ENCODE measurements at places on chromosomes 5 and 9. TPM values are rescaled to one million over a fixed set of nuclear protein-coding genes. Genes with fewer than 3 reads are reported as not detected.

The C5 gene
- 3.1 TPM for total RNA-seq

The GABRA1 gene
- not detected for total RNA-seq

The ADAMTS2 gene
- 10.5 TPM for total RNA-seq

The PCDHGA10 gene
- 30.7 TPM for total RNA-seq

The UBAC1 gene
- 33.8 TPM for total RNA-seq

The COMMD10 gene
- 25.7 TPM for total RNA-seq

DNA sequence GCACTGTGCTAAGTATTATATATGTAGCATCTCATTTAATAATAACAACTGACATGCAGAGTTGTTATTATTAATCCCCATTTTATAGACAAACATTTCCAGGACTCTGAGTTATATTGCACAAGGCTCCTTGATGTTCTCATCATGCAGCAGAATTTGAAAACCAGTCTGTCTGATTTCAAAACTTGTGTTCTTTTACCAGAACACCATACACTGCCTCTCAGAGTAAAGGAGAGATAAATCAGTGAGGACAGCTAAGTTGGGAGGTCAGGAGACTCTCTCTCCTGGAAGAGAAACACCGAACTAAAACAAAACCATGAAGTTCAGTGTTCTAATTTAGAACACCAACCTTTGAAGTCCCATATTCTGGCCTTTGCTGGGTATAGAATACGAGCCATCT is 92.7 kb upstream of the TNC start:
- DNase-seq: no peak

The CARD19 gene
- total RNA-seq: 20.1 TPM

DNA sequence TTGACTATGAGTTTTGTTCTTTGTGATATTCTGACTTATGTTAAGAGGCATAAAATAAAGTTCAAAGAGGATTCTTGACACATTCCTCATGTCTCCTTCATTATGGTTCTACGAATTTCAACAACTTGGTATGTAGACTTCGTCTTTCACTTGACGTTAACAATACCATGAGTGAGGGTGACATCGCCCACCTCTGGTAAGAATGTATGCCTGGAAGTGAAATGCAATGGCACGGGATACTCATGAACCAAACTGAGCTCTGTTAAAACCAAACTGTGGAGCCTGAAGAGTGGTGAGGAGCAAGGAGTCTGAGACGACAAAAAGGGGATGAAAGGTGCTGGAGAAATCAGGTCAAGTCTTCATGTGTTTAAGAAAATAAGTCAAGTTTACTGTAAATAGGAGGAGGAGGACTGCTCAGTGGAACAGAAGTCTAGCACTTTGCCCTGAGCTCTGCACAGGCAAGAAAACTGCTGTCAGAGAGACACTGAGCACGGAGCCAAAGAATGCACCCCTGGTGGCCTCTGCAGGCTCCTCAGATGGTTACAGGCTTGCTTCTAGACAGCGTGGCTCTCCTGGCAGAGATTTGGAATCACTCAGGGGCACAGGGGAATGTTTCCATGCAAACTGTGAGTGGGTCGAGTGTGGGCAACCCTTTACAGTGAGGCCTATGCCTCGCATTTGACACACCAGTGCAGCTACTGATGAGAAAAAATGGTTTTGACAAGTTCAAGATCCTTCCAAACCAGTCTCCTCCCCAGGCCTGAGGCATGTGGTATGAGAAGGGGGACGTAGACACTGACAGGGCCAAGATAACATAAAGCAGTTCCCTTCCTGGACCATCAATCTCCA is 470.1 kb downstream of the IRX1 start:
- DNase-seq: no peak

- DNase-seq: no peak
Measured at GRCh38 chr9:15156241-15156640, 150.8 kb downstream of the TTC39B start.

The SMIM33 gene
- total RNA-seq: not detected

The DOCK2 gene
- total RNA-seq: 0.25 TPM

The SGCD gene
- total RNA-seq: 5.3 TPM

The DNLZ gene
- 14.7 TPM for total RNA-seq

- DNase-seq: no peak
Measured at GRCh38 chr5:119395080-119395836, 39.4 kb downstream of the TNFAIP8 start.

GRCh38 chr5:96172436-96172835 is 210.8 kb upstream of the ELL2 start:
- no peak for DNase-seq

DNA sequence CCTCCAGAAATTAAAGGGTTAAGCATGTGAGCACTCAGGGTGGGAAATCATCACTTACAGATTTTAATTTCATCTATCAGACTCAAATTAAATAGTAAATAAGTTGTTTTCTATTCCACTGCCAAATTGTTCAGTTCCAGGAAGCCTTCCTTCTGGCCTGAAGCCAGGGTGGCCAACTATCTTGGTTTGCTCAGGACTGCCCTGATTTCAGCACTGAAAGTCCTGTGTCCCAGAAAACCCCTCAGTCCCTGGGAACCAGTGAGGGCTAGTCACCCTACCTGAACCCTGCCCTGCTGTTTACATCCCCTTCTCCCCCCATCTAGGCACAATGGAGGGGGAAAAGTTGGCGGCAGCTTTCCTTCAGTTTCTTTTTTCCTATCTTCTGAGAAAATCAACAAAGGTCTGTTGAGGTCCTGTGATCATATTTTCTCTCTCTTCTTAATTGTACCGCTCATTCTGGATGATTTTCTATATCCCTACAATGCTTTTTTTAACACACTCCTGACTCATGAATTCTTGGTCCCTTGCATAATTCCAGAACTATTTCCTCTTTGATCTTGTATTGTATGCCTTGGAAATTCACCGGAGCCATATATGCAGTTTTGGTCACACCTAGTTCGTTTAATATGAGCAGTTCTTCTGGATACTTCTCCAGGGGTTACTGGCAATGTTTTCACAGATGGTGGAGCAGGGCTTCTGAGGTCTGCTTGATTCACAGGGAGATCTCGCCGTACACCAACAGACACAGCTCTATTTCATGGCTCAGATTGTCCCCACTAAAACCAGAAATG is 103.8 kb downstream of the MAP1B start:
- no peak for DNase-seq

DNA sequence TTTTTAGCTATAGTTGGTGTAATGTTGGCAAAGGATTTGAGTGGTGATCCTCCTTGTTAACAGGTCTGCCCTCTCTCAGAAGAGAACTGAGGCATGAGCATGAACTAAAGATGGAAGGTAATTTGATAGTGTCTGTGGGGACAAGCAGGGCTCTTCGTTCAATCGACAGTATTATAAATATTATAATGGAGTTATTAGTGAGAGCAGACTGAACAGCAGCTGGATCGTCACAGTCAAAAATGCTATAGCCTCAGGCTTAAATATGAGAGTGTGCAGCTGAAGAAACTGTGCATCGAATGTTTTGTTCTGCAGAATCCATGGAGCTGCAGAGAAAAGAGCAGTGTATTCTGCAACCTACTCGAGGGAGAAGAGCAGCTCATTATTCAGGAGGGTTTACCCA is 757.3 kb downstream of the DNAH5 start:
- DNase-seq: no peak

The TMEM174 gene
- not detected for total RNA-seq

- no peak for DNase-seq
Measured at GRCh38 chr5:120088836-120089235, 375.3 kb upstream of the PRR16 start.

GRCh38 chr5:94885931-94886330 is 267.5 kb downstream of the SLF1 start:
- no peak for DNase-seq

DNA sequence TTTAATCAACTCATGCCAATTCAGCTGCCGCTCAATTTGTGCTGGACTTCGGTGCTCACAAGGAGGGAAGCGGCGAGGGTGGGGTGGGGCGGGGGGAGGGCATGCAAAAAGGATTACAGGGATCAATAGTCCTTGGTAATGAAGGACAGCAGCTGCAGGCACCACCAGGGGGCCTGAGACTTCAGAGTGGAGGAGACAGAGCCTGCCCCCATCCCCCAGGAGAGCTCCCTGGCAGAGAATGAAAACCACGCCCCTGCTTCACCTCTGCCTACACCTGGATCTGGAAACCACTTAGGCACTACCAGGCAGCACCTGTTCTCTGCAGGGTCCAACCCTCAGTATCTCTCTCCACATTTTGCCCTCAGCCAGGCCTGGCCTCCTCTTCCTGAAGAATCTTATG is 155.6 kb downstream of the TRIM32 start:
- no peak for DNase-seq

DNA sequence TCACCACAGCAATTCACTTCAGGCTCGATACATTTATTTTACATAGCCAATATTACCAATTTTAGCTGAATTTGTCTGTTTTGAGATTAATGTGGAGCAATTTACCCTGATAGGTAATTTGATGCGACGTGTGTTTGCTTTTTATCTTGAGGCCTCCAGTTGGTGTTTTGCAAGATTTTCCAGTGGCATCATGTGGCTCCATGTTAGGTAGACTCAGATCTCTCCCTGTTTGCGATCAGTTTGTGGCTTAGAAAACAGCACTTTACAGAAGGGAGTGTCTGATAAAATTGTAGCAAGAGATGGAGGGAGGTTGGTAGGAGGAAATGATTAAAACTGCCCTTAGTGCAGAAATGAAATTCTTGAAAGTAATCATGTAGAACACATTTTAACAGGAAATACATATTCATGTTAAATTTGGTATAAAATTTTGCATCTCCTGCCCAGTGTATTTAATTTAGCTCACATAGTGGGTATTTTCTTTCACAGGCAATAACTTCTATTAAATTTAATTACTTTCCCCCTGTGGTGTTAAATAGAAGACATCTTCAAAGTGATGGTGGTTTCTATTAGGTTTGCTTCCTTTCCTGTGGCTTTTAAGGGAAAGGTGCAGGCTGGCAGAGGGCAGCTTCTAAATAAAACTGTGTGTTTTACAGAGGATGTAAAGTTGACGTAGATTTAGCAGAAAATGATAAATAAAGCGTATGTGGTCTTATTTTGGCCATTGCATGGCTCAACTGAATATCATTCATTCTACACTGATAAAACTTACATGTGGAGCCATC is 135.8 kb downstream of the KDM4C start:
- no peak for DNase-seq

- no peak for DNase-seq
Measured at GRCh38 chr5:143642791-143643190, 169.2 kb upstream of the HMHB1 start.

The CMYA5 gene
- total RNA-seq: 6.7 TPM

DNA sequence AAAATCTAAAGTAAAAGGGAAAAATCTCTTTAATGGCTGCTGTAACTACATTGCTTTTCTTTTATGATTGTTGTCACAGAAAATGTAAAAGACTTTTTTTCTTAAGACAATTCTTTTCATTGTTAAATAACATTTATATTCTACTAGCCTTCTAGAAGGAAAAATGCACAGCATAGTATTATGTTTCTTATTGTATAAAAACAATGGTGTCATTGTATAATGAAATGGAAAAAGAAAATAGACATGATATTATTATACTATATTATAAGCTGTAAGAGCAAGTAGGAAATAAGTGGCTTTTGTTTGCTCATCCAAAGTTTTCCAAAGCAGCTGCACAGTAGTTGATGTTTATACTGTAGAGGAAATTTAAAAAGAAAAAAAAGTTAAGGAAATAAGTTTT is 1021.7 kb downstream of the EFNA5 start:
- DNase-seq: no peak

- DNase-seq: no peak
Measured at GRCh38 chr5:150538007-150538917, 30.3 kb downstream of the NDST1 start.

DNA sequence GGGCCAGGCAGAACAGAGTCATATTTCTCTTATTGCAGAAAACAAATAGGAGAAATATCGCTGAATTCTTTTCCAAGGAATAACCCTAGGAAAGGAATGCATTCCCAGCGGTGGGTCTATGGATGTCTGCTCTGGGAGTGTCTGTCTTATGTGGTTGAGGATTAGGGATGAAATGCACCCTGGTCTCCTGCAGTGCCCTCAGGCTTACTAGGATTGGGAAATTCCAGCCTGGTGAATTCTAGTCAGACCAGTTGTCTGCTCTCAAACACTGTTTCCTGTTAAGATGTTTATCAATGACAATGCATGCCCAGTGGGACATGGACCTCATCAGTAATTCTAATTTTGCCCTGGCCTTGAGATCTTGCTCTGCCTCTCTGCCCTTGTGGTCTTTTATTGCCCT is 136.1 kb upstream of the ELAVL2 start:
- DNase-seq: no peak

Measured in mesothelial cell of epicardium (in vitro differentiated cells).